Activated naive CD4-positive, alpha-beta T cell treated with Interleukin-2 at 50 U/mL for 16 hours (primary cell): ENCODE measurements at places on chromosomes 3 and 15.
A peak's percentile ranks its signal among the peaks of the same experiment; 100 is the strongest.

DNA sequence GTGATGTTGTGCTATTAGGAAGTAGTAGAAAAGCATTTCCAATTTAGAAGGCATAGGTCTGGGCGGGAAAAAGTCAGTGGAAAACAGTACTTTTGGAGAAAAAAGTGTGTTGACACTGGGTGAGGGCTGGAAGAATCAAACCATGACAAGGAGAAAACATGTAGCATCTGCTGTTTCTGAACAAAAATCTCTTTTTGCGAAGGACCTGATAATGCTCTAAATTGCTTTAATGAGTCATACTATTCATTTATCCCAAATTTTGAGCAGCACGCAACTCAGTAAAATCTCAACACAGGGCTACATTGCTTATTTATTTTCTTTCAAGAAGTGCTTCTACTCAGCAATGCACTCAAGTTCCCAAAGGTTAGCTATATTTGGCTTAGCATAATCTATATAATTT is 292.7 kb downstream of the DIPK2A start:
- no peak for DNase-seq

DNA sequence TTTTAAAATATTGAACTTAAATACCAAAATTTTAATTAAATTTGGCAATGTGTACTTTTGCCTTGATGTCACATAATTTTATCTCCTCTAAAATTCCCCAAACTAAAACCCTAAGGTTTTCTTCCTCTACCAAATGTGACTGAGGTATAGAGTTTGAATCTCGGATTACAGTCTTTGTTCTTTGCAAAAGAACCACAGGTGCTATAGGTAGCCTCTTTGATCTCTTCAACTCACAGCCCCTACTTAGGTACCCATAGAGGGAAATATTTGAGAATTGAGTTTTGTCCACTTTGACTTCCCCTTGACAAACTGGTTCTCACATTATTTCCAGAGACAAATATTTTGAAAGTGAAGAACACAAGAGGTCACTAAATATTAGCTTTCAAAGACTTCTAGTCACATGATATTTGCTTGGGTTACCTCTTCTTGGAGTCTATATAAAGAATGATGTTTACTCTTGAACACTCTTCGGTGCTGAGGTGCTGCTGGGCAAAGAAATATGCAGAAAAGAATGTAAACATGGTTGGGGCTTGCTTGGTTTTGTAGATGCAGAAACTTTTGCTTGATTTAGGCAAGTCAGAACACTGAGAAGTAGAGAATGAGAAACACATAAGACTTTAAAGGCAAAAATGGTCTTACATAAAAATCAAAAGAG is 120.8 kb upstream of the MCTP2 start:
- DNase-seq: no peak

GRCh38 chr3:109175411-109175810 is 38.9 kb downstream of the C3orf85 start:
- DNase-seq: no peak

GRCh38 chr15:63402498-63403253 is 21.0 kb upstream of the CA12 start:
- DNase-seq: no peak

GRCh38 chr15:67023517-67024313 is 41.7 kb upstream of the SMAD3 start:
- no peak for DNase-seq

DNA sequence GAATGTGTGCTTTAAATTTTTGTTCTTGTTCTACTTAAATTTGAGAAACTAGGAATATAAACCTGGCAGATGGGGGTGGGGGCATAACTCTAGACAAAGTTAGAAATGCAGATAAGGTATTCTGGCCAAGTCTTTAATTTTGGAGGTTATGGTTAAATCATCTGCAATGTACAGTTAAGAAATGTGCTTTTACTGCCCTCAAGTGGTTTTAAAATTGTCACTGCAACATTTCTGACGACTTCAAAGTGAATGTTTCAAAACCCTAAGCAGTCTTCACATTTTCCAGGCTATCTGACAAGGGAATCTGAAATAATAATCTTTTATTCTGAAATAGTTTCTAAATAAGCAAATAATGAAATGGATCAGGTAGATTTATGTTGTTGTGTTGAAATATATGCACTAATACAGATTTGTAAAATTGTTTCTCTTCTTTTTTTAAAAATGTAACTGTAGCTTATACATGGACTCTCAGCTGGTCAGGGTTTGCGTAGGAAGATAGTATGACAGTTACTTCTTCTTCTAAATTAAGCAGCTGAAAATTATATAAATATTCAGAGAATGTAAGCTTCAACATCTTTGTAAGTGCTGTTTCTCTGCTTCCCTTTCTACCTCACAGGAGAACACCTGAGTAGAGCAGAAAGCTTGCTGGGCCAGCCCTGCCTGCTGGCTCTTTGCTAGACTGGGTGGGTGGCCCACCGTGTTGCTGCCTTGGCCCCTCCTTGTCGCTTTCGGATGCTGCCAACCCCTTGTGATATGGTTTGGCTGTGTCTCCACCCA is 45.0 kb downstream of the SUCNR1 start:
- no peak for DNase-seq

GRCh38 chr15:89307791-89308190 is 26.8 kb downstream of the POLG start:
- DNase-seq: no peak

GRCh38 chr3:177552051-177552450 is 354.8 kb upstream of the TBL1XR1 start:
- DNase-seq: no peak

DNA sequence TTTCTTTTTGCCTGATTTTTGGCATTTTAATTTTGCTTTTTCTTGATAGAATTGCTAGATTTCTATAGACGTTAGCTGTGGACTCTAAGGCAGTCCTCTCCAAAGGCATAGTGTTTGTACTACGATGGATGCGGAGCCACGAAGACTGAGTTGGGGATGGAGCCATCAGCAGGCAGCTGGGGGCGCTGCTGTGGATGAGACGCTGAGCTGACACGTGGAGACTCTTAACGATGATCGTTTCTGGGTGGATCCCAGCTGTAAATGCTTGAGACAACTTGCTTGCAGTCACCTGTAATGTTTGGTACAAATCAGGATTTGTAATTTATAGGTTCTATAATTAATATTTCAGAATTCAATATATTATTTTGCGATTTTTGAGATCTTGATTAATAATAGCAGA is 13.3 kb upstream of the PPP1R2 start:
- peak; percentile 25 for DNase-seq

- DNase-seq: no peak
Observed at GRCh38 chr15:74830868-74831267, 4.4 kb downstream of the CPLX3 start.

- DNase-seq: no peak
Observed at GRCh38 chr3:4751029-4751501, 228.2 kb upstream of the BHLHE40 start.

DNA sequence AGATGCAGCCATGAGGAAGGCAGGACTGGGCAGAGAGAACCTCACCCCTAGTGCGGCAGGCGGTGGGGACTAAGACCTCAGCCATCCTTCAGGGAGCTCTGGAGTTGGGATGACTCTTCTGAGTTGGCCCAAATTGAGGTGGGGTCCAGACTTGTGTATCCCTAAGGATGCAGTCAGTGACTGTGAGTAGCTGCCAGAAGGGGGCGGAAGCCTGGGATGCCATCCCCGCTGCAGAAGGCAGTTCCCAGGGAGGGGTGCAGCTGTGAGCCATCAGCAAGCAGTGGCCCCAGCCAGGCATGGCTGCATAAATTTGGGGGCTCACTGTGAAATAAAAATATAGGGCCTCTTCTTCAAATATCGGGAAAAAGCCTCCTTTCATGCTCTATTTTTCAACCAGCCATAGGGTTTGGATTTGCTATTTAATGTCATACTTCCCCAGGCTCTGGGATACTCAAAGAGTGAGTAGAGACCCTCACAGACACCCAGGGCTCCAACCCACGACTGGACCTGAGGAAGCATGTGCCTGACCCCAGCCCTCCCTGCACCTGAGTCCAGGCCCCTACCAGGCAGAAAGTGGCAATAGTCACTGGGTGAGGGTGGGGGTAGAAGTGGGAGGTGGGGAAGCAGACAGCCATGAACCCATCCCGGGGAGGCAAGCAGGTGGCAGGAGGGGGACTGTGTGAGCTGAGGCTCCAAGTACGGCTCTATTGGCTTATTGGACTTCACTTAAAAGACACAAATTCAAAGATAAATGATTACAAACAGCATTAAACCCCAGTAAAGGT is 30.5 kb downstream of the GRK7 start:
- DNase-seq: no peak

GRCh38 chr15:38243278-38244055 is 9.2 kb upstream of the SPRED1 start:
- no peak for DNase-seq

DNA sequence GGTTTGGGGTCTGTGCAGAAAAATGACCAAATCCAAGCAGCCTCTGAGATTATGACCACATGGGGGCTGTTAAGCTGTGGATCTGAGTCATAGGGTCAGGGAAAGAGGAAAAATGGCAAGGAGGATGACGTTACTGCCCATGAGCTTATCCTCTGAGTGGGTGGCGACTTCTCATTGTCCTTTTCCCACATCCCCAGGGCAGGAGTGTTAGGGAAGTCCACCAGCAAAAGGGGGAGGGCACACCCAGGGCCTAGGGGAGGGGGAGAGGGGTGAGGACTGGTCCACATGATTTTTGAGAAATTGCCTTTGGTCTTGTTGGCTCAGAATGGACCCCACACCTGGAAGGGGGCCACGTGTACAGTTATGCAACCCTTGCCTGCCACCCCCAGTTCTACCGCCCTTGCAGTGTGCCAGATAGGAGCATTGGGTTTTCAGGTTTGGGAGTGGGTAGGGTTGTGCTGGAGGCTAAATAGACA is 2.6 kb downstream of the CD276 start:
- no peak for DNase-seq

DNA sequence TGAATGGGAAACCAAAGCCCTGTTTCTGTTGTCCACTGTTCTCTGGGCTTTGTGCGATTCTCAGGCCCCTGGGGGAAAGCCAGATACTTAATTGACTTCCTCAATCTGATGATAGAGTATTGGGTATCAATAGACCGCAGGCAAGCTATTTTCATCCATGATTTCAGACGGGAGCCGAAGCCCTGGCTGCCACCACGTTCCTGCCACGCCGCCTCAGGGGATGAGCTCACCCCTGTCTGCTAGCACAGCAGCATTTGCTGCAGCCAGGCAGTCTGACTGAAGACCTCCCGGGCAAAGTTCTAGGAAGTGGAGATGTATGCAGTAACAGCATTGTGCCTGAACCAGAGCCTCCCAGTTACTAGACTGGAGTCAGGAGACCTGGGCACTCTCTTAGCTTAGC is 69.8 kb downstream of the ISG20 start:
- DNase-seq: no peak

DNA sequence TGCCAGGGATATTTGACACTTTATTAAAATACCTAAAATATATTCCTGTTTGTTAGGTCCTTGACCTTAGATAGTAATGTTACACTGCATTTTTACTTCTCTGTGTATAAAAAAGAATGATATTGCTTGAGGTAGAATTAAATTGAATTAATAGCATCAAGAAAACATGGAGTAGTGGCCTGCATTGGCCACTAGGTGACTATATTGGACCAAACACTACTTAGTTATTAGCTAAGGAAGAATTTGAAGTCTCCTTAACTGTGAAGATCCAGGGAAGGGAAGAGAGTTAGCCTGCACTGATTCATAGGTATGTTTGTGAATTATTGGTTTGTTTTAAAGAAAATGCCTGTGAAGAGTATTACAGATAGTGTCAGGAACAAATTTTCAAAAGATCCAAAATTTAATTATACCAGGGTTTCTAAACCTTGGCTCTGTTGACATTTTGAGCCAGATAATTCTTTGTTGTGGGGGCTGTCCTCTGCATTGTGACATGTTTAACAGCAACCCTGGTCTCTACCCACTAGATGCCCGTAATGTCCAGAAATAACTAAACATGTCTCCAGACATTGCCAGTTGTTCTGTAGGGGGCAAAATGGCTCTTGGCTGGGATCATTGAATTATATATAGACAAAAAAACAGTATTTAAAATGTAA is 103.6 kb upstream of the THSD4 start:
- no peak for DNase-seq

- no peak for DNase-seq
Observed at GRCh38 chr3:197308591-197308990, 10.2 kb upstream of the DLG1 start.

GRCh38 chr3:96869316-96869715 is 54.9 kb downstream of the EPHA6 start:
- no peak for DNase-seq

GRCh38 chr3:6179761-6180160 is 681.2 kb upstream of the GRM7 start:
- no peak for DNase-seq

GRCh38 chr3:14518432-14518802 is 21.7 kb downstream of the GRIP2 start:
- no peak for DNase-seq

DNA sequence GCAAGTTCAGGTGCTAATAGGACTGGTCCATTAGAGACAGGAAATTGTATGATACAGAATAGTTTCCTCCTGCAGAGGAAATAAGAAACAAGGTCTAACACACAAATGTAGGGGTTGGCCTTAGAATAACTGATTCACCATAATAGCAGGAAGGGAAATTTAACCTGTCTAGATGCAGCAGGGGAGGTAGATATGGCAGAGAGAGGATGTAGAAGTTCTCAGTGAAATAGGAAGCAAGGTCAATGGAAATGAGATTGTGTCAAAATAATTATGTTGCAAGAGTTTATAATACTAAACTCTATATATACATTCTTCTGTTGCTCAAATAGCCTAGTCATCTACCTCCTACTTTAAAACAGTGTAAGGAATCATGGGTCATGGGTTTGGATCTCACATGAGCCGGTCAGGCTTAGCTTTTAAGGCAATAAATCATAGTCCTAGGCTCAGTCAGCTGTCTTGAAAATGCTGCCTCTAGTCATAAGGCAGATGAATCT is 17.0 kb downstream of the BCL2A1 start:
- no peak for DNase-seq

DNA sequence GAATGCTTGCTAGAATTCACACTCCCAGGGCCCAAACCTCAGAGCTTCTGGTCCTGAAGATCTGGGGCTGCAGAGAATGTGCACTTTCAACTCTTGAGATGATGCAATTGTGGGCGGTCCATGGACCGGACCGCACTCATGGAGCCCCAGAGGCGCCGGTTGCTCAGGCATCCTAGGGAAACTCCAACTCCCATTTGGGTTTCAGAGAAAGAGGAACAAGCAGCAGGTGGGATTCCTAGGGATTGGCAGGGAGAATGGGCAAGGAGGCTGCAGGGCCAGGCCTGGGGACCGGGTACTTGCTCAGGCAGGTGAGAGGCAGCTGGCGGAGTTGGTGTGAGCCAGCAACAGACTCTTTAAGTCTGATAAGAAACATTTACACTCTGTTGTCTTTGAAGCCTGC is 3.5 kb downstream of the NOX5 start:
- no peak for DNase-seq

- DNase-seq: no peak
Observed at GRCh38 chr3:64687781-64688604, at the start of gene ADAMTS9. Gene ADAMTS9, minus strand, starts transcription at chr3:64688000. Its CDS starts 343 bp downstream, at chr3:64687657.

- DNase-seq: no peak
Observed at GRCh38 chr15:88303395-88303794, 46.9 kb upstream of the NTRK3 start.
